ENCODE measurements at places on chromosomes 5 and 9.

DNA sequence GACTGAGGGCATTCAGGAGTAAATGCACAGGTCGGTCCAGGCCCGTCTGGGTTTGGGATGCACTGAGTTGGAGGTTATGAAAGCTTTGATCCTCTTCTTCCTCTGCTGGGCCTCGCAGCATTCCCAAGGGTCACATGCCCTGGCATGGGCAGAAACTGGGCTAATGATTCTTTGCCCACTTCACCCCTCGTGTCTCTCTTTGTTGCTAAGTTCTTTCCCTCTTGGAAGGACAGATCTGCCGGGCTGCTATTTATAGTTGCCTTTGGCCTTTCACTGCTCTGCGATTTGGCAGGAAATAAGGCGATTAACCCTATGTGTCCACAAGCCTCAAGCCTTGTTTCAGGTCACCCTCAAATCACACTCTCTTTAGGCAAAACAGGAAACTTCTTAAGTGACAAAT, 66.9 kb downstream of the ENTREP1 start:
- no peak for DNase-seq

- no peak for DNase-seq
These were observed 107.2 kb downstream of the ARHGEF28 start for GRCh38 chr5:73733219-73733618.

GRCh38 chr5:91643797-91644196, 260.7 kb upstream of the ARRDC3 start:
- no peak for DNase-seq

- DNase-seq: no peak
These were observed 527 bp upstream of the SREK1 start for GRCh38 chr5:66143473-66144073.

GRCh38 chr5:171492781-171493180, 73.3 kb downstream of the FGF18 start:
- no peak for DNase-seq

DNA sequence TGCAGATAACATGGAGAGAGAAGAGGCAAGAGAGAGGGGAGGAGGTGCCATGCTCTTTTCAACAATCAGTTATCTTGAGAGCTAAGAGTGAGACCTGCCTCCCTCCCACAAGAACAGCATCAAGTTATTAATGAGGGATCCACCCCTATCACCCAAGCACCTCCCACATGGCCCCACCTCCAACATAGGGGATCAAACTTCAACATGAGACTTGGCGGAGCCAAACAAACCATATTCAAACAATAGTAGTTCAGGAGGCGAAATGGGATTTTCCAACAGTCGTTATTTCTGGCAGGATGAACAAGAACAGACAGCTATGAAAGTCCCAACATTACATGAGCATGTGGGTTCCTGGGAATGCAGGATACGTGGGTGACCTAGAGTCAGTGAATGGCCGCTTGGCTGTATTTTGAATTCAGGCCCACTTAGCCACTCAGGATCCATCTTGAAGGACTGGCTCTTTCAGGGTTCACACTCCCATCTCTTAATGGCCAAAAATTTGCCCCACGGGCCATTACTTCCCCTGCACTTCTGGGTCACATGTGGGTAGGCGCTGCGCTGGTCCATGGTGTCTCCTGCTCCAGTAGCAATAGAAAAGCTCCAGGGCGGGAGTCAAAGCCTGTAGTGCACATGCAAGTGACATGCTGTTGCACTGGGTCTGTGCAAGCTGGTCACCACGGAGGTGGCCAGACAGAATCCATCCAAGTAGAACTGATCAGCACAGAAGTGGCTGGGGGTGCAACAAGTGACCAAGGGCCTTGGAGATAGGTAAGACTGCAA, 7.1 kb upstream of the FAF2 start:
- no peak for DNase-seq

DNA sequence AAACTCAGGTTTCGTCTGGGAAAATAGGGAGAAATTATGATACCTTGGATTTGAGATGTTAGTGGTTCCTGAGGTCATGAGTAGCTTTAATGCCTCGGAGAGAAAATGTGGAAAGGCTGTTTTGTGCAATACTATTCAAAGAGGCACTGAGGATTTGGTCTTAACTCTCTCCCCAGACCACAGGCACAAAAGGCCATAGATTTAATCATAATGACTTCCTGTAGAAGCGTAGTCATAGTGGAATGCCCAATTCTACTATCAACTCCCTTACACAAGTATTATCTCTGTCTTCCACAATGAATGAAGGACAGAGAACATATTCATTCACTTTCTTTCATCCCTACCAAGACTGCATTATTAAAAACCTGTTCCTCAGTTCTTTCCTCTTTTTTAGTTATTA, 153.0 kb upstream of the FTMT start:
- no peak for DNase-seq

DNA sequence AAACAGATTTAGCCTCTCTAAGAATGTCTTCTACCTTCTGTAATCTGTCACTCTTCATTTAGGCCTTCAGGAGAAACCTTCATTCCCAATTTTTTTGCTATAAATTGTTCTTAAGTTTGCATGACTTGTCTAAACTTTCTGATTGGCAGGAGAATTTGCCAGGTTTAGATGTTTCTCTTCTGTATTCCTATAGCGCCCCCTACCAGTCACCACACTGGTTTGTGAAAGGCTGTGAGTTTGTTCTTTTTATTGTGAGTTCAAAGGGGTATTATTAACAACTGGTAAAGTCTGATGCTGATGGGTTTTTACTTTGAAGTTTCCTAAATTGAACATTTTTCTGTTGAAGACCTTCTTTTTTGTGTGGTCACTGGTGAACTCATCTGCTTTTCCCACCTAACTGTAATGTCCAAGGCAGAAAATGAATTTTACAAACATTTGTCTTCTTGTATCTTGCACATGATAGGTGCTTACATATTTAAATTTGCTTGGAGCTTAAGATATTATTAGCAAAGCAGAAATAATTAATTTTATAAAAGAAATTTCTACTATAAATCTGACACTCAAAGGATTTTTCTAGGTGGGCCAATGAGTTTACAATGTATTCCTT, 18.4 kb upstream of the F2RL2 start:
- peak; percentile 84 for DNase-seq

- DNase-seq: no peak
These were observed 307.0 kb downstream of the ARRDC3 start for GRCh38 chr5:91076138-91076537.

DNA sequence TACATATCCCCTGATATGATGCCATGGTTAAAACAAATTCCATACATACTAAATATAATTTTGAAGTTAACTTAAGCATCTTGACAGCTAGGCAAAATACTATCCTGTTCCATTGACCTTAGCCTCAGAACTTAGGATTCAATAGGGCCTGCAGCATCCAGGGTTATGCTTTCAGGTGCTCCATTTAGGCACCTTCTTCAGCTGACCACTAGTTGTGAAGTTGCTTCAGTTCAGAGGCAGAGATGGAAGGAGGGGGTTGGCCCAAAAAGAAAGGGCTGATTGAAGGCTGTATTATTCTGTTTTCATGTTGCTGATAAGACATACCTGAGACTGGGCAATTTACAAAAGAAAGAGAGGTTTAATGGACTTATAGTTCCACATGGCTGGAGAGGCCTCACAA, 7.0 kb upstream of the NREP start:
- no peak for DNase-seq

- DNase-seq: no peak
These were observed 54.4 kb upstream of the SH3PXD2B start for GRCh38 chr5:172508471-172509404.

- no peak for DNase-seq
These were observed 275.1 kb upstream of the MPDZ start for GRCh38 chr9:13554626-13555025.

GRCh38 chr9:135857843-135858242, 49.5 kb downstream of the CAMSAP1 start:
- no peak for DNase-seq

DNA sequence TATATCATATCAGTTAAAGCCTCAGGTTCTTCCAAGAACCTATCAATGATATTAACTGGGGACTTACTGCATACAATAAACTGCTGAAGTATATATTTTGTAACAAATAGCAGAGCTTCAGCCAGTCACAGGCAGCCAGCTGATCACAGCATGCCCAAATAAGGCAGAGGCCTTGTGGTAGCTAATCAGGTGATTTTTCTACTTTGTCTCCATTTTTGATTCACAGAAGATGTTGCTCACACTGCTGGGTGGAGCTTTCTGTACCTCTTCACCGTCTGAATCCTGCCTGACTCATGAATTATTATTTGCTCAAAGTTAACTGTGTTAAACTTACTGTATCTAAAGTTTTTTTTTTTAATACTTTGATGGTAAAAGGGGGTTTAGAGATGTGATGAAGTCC, 357.4 kb downstream of the PSAT1 start:
- no peak for DNase-seq

GRCh38 chr9:105541838-105542237, 16.1 kb upstream of the FKTN start:
- DNase-seq: no peak

DNA sequence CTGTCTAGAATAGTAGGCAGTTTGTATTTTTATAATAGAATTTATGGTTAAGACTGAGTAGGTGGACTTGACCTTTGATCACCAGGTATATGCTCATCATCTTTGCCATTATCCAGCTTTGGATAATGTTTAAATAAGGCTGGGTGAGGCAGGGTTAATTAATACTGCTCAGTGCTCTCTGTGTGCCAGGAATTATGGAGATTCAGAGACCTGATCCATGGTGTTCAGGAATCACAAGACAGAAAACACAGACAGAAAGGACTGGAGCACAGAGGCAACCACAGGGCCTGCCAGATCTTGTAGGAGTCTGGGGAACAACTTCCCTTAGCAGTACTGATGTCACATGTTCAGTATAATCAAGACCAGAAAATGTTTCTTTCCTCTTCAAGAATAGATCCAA, 186.3 kb upstream of the ADCY2 start:
- DNase-seq: peak; percentile 7

GRCh38 chr5:123422433-123423277, 548 bp downstream of the CEP120 start:
- peak; percentile 52 for DNase-seq

DNA sequence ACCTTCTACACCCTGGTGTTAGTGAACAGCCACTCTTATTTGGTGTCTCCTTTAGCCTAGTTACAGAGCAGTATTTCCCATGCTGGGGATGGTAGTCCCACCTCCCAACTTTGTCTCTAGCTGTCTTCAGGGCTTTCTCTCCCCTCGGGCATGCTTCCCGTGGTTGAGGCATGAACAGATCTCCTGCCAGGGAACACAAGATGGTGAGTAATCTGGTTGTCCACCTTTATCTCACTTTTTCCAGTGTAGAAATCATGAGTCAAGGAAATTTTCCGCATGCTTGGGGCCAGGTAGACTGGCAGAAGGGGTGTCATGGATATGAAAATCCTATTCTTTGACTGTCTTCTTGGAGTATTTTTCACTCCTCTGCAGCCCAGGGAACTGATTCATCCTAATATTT, 532.9 kb downstream of the ANXA1 start:
- no peak for DNase-seq

DNA sequence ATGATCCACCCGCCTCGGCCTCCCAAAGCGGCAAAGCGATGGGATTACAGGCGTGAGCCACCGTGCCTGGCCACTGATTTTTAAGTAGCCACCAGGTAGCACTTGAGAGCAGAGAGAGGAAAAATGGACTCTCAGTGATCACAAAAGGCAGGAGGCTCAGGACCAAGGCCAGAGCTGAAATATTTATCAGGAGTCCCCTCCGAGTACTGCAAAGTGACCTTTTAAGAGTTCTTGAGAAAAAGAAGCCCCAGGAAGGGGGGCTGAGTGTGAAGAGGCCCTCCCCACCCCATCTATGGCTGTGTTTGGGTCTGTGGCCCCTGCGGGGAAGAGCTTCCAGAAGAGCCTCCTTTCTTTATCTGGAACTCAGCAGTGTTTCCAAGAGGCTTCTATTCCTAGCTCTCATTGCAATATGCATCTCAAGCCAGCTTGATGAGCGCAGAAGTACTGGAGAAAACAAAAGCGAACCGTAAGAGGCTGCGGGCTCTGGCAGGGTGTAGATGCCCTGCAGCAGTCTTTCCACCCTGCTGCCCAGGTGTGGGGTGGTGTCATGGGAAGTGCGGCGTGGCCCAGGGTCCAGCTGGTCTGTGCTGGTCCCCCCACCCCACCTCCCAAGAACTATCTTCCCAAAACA, 75.5 kb upstream of the CDK20 start:
- no peak for DNase-seq

DNA sequence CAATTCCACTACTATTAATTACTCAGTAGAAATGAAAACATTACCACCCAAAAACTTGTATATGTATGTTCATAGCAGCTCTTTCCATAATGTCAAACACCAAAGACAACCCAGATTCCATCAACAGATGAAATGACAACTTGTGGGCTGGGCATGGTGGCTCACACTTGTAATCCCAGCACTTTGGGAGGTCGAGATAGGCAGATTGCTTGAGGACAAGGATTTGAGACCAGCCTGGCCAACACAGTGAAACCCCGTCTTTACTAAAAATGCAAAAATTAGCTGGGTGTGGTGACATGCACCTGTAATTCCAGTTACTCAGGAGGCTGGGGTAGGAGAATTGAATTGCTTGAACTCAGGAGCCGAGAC, 11.5 kb downstream of the UIMC1 start:
- DNase-seq: no peak

GRCh38 chr5:5886812-5887486, 464.5 kb downstream of the ICE1 start:
- DNase-seq: no peak

GRCh38 chr9:16309469-16310271, 560.8 kb downstream of the BNC2 start:
- DNase-seq: no peak

DNA sequence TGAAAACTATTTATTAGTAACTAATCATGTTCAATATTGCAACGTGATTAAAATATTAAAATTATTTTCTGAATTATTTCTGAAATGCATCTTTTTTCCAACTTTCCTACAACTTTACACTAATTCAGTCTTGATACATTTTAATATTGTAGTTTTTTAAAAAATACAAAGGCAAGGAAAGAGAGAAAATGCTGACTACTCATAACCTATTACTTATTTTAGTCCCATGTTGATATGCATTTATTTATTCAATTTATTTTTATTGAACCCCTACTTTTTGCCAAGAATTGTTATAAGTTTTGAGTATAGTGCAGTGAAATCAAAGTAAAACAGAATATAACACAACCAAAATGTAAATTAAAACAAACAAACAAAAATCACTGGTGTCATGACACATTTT, 978.2 kb downstream of the CDH9 start:
- no peak for DNase-seq

GRCh38 chr9:87875060-87875459, 7.6 kb upstream of the SPATA31E1 start:
- DNase-seq: no peak

GRCh38 chr9:111731928-111732327, 62.8 kb downstream of the SHOC1 start:
- DNase-seq: no peak
